ENCODE measurements at places on chromosomes 12 and 14.

DNA sequence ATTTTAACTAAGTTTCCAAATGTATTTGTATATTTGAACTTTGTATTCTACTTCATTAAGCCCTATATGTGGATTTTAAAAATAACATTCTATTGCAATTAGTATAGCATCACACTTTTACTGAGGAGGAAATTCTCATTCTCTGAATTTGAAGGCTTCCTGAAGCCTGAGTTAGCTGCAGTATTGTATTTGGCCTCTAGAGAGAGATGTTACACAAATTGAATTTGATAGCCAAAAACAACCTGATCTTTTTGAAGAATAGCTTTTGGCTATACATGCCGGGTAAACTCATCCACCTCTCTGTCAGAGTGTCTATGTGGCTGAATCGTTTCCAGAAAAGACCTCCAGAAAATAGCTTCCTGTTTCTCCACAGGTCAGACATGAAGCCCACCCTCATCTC, 316.5 kb upstream of the OR4E1 start:
- no peak for DNase-seq
- peak overlapping the region; percentile 72 for H3K4me3 ChIP-seq
- H3K27ac ChIP-seq = peak overlapping the region; percentile 71

DNA sequence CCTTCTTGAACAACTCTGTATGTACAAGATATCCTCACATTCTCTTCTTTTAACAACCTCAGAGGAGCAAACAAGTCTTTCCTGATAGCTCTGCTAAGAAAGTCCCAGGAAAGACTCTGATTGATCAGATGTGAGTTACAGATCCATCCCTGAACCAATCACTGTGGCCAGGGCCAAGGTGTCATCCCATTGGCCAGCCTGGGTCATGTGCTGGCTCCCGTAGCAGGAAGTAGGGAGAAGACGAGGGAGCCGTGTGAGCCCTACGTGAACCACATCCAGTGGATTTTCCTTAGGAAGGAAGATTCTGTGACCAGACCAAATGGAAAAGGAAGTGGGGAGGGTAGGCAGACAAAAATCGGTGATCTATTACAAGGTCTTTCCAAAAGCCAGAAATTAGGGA, 5.6 kb downstream of the P2RX7 start:
- DNase-seq = no peak
- no peak overlapping the region for H3K4me3 ChIP-seq
- H3K4me1 ChIP-seq = peaks cover 21% of the 10 kb centered on the region
- H3K27me3 ChIP-seq = no peaks in the 10 kb centered on the region
- H3K36me3 ChIP-seq = peaks cover 3% of the 10 kb centered on the region

DNA sequence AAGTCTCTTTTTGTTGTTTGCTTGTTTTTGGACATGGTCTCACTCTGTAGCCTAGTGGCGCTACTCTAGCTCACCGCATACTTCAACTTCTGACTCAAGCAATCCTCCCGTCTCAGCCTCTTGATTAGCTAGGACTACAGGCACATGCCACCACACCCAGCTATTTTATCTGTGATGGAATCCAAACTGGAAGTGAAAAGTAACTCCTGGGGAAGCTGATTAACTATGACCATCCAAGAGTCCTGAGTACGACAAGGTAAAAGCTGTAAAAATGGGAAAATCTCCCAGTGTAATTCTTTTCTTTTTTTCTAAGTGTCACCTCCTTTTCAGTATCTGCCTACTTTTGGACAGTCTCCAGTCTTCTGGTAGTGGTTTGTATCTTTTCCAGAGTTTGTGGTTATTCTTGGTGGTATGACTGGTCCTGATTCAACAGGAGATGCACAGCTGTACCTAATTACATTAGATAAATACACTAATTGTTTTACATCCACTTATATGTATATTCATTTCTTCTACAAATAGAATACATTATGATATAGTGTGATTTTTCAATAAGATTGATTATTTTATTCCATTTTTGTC, 97.8 kb downstream of the SLC6A15 start:
- H3K4me1 ChIP-seq = no peaks in the 10 kb centered on the region
- H3K27ac ChIP-seq = no peak overlapping the region
- peaks cover 3% of the 10 kb centered on the region for H3K27me3 ChIP-seq

DNA sequence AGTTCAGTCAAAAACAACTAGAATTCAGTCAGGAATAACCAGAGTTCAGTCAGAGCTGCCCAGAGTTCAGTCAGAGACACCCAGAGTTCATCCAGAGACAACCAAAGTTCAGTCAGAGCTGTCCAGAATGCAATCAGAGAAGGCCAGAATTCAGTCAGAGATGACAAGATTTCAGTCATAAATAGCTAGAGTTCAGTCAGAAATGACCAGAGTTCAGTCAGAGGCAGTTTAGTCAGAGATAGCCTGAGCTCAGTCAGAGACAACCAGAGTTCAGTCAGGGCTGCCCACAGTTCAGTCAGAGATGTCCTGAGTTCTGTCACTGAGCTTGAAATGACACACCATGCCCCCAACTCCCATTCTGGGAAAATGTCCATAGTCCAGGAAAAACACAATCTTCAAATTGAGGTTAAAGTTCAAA, 1102.8 kb downstream of the BCL11B start:
- peaks cover 29% of the 10 kb centered on the region for H3K36me3 ChIP-seq
- H3K27ac ChIP-seq = peak overlapping the region; percentile 88
- peaks cover 81% of the 10 kb centered on the region for H3K4me1 ChIP-seq
- H3K4me3 ChIP-seq = no peak overlapping the region

DNA sequence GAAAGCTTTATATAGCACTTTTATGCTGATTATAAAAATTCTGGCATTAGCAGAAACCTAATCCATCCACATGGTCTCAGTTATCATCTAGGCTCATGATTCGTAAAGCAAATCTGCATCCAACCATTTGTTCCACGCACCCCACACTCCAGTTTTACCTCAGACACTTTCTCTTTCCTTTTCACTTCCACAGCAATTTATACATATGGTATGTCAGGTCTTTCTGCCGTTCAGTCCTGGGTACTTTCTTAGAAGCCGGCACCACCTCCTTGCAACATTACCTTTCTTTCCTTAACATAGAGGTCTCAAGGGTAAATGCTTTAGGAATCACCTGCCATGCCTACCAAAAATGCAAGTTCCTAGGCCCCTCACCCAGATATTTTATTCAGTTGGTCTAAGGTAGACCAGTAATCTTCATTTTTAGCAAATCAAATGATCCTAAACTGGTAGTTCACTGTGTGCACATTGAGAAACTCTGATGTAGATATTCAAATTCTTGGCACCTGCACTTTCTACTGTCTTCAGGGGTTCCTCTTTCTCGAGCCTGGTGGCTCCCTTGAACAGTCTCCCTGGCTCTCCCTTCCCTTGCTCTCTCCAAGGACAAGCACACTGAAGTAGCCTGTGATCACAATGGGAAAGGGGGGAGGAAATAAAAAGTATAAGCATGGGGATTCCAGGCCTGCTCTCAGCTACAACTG, 2.8 kb upstream of the KRAS start:
- no peaks in the 10 kb centered on the region for H3K36me3 ChIP-seq
- peaks cover 23% of the 10 kb centered on the region for H3K4me1 ChIP-seq
- H3K4me3 ChIP-seq = no peak overlapping the region
- no peak overlapping the region for H3K27ac ChIP-seq
